ENCODE measurements at places on chromosomes 2 and 18.
A peak's percentile ranks its signal among the peaks of the same experiment; 100 is the strongest.

DNA sequence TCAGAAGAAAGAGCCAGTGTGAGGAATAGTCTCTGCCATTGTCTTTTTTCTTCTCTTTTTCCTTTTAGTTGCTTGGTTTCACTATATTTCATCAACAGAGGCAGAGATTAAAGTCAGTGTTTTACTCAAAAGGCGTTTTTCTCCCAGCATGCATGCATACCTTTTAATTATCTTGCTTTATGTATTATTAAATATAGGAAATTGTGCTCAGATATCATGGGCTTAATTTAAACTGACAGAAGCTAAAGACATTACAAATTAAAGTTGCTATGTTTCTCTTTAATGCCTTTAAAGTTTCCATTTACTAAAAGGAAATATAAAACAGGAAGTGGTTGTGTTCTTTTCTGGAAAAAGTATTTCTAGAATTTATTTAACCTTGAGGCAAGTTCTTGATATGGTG is 223.3 kb upstream of the ATP5MC3 start:
- no peak for DNase-seq

- DNase-seq = no peak
Measured at GRCh38 chr2:177670791-177671535, 278.4 kb downstream of the AGPS start.

- DNase-seq = no peak
Measured at GRCh38 chr2:50564766-50565165, 467.2 kb downstream of the NRXN1 start.

- DNase-seq = no peak
Measured at GRCh38 chr2:198595721-198596120, 791.3 kb downstream of the PLCL1 start.

DNA sequence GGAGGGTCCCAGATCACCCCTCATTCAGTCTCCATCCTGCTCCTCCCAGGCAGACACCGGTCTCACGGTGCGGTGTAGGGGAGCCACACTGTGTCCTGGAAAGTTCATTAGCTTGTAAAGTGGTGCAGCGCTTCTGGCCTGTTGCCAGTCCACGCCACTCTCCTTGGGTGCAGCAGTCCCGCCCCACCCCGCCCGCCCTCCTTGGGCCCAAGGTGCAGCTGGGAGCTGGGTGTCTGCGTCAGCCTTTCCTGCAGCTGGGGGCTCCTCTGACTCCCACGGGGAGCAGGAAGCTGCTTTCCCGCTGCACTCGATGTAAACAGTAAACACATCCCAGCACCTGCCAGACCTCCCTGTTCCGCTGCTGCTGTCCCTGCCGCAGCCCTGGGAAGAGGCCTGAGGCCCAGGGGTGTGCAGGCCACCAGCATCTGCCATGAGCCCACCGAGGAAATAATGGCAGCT is 53.8 kb upstream of the ASB18 start:
- DNase-seq = no peak

- no peak for DNase-seq
Measured at GRCh38 chr18:10432781-10433180, 21.7 kb upstream of the APCDD1 start.

GRCh38 chr2:239948100-239948881 is 76.9 kb downstream of the NDUFA10 start:
- peak; percentile 4 for DNase-seq

DNA sequence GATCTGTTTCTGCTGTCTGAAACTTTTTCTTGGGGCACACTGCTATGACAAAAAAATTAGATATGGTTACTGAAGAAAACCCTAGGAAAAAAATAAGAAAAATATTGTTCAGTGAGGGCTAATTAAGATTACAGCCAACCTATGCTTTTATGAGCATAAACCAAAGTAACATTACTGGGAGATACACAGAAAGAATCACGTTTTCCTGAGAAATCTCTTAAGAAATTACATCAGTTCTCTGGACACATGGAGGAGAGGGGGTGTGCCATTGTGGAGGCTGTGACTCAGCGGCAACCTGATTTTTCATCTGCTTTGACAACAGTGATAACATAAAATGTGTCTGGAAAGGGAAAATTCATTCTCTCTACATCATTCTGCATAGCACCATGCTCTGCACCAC is 13.4 kb upstream of the NMI start:
- no peak for DNase-seq

GRCh38 chr18:43662657-43663056 is 385.4 kb upstream of the SYT4 start:
- no peak for DNase-seq

DNA sequence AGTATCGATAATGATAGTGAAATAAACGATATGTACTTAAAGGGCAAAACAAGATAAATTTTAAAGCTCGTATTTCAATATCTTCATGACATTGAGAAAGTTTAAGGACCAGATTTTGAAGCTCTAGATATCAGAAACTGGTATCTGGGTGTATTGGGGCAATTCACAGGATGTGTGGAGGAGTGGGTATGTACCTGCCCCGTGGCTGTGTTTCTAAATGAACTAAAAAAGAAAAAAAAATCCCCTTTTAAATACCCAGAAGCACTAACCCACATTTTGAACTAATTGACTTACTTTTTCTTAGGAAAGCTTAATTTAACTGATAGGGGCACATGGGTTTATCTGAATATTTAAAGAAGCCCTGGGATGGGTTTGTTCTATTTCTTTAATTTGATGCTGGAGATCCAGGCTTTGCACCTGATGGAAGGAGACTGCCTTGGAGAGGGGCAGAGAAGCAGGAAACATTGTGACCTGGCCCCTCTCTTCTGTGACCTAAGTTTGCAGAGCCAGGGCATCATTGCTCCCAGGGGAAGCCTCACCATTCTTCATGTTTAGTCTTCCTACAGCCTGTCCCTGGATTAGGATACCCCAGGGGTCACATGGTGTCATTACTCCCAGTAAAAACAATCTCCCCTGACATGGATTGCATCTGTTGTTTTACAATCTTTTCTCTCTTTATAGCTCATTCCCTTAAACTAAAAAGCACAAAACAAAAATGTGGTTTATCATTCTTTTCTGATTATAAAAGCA is 7.6 kb upstream of the KCTD1 start:
- no peak for DNase-seq

DNA sequence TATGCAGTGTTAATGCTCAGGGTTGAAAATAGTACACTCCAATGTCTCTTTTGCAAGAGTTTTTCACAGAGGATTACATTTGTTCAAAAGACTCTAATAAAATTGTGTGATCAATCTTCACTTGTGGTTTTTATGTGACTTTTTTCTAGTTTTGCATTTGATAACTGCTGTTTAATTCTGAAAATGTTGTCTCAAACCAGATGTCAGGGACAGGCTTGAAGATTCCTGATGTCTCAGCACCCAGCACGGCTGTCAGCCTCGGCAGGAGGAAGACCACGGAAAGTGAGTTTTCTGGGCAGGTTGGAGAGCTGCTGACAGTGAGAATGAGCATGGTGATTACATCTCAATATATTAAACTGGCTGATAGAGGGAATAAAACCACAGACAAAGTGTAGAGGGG is 9.1 kb downstream of the SOX11 start:
- DNase-seq = no peak

DNA sequence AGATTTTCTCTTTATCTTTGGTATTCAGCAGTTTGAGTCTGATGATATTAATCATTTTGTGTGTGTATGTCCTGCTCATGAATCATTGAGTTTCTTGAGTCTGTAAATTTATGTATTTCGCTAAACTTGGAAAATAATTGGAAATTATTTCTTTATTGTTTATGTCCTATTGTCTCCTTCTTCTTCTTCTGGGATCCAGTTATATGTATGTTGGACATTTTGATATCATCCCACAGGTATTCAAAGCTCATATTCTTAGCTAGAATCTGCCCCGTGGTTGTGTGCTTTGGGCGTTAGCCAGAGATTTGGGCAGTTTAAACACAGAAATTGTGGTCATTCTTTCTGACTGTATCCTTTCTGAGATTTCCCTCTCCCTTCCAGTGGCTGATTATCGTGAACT is 243.0 kb upstream of the SPRED2 start:
- DNase-seq = no peak

DNA sequence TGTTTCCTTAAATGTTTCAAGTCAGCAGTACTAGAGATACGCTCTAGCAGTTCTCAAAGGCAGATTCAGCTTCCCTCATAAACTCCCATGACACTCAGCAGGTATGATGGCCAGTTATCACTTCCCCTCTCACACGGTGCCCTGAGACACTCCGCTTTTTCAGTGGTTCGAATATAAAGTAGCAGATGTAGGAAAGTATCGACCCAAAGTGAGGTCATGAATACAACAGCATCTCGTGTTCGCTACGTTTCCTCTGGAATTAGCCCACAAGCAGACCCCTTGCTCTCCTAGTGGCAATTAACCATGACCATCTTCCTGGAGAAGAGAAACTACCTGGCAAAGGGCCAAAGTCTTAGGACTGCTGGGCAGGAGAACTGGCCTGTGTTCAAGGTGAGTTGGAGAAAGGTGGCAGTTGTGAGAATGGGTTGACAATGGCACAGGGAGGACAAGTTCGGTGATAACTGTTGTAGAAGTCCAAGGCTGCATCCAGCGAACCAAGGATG is 9.3 kb upstream of the AGBL5 start:
- DNase-seq = no peak

DNA sequence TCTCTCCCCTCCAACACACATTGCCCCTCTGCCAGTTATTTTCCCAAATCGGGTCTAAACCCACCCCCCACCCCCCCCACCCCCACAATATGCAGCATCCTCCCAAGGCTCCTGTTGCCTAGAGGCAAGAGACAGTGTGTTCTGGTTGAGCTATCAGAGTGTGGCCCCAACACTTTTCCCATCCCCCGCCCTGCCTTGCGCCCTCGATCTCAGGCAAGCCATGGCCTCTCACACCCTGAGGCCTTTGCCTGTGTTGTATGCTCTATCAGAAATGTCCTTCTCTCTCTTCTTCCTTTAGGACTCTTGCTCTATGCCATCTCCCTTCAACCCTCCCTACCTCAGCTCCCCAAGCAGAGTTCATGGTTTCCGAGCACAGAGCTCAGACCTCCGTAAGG is 9.5 kb upstream of the GRHL1 start:
- DNase-seq = no peak

- DNase-seq = no peak
Measured at GRCh38 chr2:217875138-217875537, 127.7 kb downstream of the TNS1 start.

- no peak for DNase-seq
Measured at GRCh38 chr2:233422649-233423551, 68.6 kb downstream of the DGKD start.

DNA sequence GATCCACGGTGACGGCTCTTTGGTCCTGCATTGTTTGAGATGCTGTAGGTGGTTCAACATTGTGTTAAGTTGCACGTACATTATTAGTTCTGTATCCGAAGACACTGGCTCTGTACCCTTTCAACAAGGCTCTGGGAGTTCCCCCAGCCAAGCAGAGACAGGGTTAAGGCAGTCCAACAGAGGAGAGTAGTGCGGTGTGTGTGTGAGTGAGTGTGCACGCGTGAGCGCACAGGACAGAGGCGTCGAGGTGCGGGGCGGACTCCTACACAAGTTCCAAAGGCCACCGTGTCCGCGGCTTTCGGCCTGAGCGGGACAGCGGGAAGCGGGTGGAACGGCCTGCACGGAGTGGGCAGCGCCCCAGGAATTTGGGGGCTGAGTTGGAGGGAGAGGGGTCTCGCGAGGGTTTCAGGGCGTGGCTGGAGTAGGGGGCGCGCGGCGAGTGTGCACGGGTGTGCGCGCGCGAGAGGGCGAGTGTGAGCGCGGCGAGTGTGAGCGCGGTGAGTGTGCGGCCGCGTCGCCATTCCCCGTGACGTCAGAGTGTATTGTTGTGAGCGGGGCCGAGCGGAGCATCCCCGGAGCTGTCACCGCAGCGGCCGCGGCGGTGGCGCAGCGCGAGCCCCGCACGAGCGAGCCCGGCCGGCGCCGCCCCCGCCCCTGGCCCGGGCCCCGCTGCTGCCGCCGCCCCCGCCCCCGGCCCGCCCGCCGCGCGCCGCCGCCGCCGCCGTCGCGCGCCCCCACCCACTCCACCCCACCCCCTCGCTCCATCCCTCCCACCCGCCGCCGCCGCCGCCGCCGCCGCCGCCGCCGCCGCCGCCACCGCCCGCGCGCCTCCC is at the start of gene ASXL3:
TSS of gene ASXL3 (plus strand) at position 535 of the 833 bp plus-strand sequence. CDS start 413 bp downstream, outside the sequence.
- DNase-seq = peak; percentile 6

- no peak for DNase-seq
Measured at GRCh38 chr2:10232096-10232815, 70.4 kb upstream of the HPCAL1 start.

DNA sequence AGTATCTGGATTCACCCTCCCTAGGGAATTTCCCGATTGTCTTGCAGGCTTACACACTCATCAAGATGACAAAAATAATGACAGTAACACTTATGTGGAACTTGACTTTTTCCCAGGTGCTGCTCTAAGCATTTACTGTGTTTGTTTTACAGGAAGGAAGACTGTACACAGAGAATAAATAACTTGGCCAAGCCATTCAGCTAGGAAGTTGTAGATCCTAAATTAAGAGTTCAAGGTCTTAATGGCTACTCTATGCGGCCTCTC is 549 bp upstream of the DPP4 start:
- DNase-seq = no peak

DNA sequence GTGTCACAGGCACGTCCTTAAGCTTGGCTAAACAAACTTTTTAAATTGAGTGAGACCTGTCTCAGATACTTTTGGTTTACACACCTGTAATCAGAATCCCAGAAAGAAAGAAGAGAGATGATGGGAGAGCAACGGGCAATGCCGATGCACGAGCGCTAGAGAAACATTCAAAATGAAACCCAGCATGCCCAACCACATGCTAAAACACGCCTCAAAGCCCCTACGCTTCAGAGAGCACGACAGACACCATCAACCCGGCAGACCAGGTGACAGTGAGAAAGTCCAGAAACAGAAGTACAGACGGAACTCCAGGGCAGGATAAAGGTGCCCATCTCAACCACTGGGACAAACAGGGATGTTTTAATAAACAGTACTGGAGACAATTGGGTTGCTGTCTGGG is 85.5 kb downstream of the HDAC4 start:
- no peak for DNase-seq

DNA sequence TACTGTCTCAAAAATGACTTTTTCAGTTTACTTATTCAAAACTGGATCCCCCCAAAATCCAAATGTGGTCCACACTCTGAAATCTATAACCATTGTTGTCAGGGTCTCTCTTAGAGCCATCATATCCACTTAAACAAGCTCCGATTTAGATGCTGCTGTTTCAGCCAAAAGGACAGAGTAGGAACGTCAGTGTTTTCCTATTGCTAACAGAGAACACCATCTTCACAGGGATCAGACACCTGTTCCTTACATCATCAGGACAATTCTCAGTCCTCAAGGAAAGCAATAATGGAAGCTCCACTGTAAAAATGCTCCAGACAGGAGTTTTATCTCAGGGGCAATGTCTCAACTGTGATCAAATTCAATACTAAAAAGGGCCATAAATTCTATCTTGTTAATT is 155.4 kb downstream of the STK39 start:
- no peak for DNase-seq

- DNase-seq = no peak
Measured at GRCh38 chr2:44549099-44549471, 187.3 kb downstream of the CAMKMT start.

- no peak for DNase-seq
Measured at GRCh38 chr2:57711991-57712390, 334.6 kb upstream of the VRK2 start.

Data from BE2C (cell line).